Stimulated activated CD4-positive, alpha-beta T cell treated with anti-CD3 and anti-CD28 coated beads, Interleukin-1b, Interleukin-23, amount 100 ng/mL, for 1 hour (primary cell): ENCODE measurements at places on chromosomes 5 and 9.

DNA sequence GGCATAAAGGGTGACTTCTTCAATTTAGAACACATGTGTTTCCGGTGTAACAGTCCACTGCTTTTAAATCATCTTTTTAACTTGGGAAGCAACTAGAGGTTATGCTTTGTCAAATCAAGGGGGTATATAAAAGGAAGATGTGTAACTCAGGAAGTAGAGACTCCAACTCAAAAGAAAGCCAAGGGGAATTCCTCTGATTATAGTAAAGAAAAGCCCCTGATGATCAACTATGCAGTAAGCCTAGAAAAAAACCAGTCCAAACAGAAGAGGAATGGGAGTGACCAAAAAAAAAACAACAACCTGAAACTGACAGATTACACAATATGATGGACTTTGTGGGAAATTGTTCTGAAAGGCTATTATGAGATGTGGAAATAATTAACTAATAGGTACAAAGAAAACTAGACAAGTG is 90.3 kb downstream of the AK8 start:
- no peak for DNase-seq

DNA sequence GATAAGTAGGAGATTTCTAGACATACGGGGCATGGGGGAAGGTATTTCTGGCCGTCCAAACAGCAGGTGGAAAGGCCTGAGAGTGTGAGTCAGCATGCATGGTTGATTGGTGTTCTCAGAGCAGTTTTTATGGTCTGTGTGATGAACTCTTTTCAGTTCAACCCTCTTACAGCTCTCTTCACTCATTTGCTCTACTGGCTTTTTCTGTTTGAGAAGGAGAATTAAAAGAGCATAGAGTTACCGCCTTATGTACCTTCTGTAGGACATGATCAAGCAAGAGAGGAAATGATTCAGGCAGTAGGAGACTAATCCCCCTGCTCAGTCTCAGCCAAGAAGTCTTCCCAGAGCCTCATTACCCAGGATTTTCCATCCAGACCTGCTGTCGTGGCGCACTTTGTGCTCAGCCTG is 92.4 kb downstream of the PRDM6 start:
- no peak for DNase-seq

DNA sequence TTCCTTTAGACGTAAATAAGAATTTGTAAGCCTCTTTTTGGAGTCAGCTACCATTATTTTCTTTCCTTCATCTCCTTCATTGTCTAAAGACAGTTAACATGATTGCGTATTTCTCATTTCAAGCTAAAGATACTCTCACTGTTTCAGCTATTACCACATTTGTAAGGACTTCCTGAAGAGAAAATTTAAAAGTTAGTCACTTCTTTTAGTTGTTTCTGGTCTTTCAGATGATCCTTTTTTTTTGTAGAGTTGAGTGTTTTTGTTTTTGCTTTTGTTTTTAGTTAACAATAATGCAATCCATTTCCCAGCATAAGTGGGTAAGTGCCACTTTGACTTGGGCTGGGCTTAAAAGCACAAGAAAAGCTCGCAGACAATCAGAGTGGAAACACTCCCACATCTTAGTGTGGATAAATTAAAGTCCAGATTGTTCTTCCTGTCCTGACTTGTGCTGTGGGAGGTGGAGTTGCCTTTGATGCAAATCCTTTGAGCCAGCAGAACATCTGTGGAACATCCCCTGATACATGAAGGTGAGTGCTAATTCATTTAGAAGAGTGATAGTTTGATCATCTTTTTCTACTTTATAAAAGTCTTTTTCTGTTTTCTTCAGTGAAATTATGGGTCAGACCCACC is 2.0 kb downstream of the IL31RA start:
- no peak for DNase-seq

DNA sequence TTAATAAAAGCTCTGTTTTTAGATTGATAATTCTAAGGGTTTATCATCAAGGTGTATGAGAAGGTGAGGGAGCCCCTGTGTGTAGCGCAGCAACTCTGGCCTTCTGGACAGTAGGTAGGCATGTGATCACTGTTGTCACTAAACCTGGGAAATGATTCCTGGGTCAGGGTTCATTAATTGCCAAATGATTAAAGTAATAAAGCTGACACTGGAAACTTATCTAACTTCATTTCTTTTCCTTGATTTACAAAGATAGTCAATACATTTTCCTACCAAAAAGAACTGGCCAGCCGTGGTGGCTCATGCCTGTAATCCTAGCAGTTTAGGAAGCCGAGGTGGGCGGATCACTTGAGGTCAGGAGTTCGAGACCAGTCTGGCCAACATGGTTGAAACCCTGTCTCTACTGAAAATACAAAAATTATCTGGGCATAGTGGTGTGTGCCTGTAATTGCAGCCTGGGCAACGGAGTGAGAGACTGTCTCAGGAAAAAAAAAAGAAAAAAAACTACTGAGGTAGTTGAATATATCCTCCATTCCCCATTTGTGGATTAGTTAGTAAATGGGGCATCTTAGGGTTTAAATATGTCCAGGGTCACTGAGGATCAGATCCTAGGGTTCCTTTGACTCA is 2.4 kb downstream of the EHMT1 start:
- DNase-seq = no peak

- DNase-seq = peak; percentile 94
Observed at GRCh38 chr5:144170276-144171024, at the start of the genes KCTD16 and YIPF5. Gene KCTD16 (plus strand): TSS chr5:144170873. Gene YIPF5 (minus strand): TSS chr5:144170659. CDS start chr5:144169955, 704 bp downstream.

GRCh38 chr9:114278881-114279570 is 43.9 kb upstream of the ORM1 start:
- no peak for DNase-seq

DNA sequence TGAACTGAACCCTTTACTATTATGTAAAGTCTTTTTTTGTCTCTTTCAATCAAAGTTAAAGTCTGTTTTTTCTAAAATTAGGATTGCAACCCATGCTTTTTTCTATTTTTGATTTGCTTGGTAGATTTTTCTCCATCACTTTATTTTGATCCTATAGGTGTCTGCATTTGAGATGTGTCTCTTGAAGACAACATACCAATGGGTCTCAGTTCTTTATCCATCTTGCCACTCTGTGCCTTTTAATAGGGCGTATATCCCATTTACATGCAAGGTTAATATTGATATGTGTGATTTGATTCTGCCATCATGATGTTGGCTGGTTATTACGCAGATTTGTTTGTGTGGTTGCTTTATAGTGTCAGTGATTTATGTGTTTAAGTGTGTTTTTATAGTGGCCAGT is 436.0 kb upstream of the SEMA6A start:
- no peak for DNase-seq

- no peak for DNase-seq
Observed at GRCh38 chr5:150763023-150763769, 4.4 kb upstream of the DCTN4 start.

GRCh38 chr9:68457803-68458202 is 82.9 kb downstream of the TMEM252 start:
- DNase-seq = no peak

- no peak for DNase-seq
Observed at GRCh38 chr5:533243-533954, 9.2 kb upstream of the SLC9A3 start.

- no peak for DNase-seq
Observed at GRCh38 chr5:1054799-1055775, 46.5 kb downstream of the NKD2 start.

- no peak for DNase-seq
Observed at GRCh38 chr5:136423944-136424606, 58.7 kb upstream of the TRPC7 start.

GRCh38 chr5:76488969-76489368 is 85.9 kb downstream of the IQGAP2 start:
- no peak for DNase-seq

GRCh38 chr5:82365744-82366228 is 87.6 kb upstream of the RPS23 start:
- DNase-seq = no peak

DNA sequence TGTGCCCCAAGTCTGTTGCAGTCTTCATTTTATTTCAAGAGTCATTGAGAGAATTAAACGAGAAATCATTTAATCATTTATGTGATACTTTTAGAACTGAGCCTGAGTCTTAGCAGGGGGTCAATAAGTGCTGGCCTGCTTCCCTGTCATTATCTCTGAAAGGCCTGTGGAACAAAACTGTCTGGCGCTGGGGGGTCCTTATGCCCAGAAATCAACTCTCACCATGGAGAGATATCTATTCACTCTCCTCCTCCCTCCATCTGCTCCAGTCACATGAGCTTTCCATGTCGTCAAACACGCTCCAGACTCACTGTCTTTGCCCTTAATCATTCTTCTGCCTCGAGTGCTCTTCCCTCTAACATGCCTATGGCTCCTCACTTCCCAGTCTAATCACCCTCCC is 136.8 kb downstream of the ESM1 start:
- no peak for DNase-seq

DNA sequence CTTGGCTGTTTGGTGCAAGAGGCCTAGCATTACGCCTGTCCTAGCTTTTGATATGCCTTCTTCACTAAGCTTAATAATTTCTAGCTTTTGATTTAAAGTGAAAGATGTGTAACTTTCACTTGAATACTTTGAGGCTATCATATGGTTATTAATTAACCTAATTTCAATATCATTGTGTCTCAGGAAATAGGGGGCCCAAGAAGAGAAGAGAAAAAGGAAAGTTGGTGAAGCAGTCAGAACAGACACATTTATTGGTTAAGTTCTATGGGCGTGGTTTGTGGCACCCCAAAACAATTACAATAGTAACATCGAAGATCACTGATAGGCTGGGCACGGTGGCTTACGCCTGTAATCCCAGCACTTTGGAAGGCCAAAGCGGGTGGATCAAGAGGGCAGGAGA is 40.9 kb upstream of the F2RL2 start:
- DNase-seq = no peak

DNA sequence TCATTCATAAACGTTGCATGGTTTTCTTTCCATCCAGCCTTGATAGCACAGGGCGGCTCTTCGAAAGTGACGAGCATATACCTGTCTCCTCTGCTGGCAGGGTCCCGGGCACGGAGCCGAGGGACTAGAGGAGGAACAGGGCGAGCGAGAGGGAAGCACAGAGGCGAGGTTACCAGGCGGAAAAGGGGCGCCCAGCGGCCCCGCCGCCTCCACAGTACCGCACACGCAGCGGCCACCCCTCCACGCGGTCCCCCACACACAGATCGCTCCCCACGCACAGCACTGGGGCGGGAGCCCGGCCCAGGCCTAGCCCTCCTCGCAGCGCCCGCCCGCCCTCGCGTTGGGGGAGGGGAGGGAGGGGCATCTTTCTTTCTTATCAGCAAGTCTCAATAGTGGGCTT is 296.6 kb upstream of the DAB2 start:
- DNase-seq = no peak

DNA sequence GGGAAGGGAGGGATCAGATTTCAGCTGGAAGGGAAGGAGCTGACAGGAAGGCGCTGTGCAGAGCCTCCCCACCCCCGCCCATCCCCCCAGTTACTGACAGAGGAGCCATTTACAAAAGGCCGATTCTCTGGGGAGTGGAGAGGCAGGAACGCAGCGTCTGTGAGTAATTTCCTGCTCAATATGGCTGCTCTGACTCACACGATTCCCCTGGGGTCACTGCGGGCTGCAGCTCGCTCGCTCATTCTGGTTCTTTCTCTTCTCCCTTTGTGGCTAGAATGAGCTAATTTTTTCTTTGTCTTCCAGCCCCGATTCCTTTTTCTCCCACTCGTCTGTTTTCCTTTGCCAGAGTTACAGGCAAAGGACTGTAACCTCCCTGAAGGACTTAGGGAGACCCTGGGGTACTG is 28.8 kb downstream of the PTPA start:
- peak; percentile 63 for DNase-seq

DNA sequence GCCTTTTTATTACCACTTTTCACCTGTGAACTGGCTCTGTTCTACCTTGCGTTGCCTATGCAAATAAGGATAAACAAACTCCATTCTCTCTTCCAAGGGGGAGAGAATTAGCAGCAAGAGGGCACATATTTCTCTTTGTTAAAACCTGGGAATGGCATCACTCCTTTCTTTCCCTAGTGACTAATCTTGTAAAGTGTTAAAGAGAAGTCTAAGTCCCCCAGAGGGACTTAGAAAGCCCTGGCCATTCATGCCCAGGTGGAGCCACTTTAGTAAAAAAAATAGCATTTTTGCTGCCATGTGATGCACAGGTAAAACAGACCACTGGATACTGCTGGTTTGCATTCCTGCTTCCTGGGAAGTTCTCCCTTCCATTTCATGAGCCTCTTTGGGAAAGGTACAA is 148.4 kb downstream of the MAN2A1 start:
- no peak for DNase-seq

- DNase-seq = no peak
Observed at GRCh38 chr9:108830272-108830671, 25.5 kb downstream of the ACTL7B start.

DNA sequence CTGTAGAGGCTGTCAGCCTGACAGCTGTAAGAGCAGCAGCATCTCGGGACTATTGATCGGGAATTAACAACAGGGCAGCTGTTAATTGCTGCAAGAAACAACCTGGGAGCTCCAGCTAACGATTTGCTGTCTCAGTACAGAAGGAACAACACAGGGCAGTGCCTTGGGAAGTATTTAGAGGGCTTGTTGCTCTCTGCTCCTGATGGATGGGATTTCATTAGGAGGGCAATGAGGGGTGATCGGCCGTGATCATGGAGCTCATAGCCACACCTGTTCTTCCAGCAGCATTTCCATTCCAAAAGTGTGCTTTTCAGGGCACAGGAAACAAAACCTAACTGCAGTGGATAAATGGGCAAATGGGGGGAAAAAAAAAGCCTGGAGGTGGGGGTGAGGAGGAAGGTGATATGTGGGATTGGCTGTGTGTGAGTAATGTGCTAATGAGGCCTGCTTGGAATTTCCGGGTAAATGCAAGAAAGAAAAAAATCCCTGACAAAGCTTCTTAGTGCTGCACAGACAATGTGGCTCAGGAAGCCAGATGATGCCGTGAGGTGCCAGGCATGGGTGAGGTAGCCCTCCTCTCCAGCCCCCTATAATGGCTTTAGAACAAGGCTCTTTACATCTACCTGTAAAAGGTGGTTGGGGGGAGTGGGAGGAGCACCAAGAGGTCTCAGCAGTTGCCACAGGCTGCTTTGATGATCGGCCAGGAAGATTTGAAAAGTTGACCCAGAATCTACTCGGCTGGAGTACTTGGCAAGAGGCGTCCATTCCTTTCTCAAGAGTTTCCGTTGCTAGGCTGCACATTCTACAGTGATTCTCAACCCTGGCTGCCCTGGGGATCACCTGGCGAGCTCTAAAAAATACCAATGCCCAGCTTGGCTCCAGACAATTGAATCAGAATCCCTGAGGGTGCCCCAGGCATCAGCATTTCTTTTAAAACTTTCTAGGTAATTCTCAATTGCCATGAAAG is 139.5 kb upstream of the KLF9 start:
- DNase-seq = no peak

DNA sequence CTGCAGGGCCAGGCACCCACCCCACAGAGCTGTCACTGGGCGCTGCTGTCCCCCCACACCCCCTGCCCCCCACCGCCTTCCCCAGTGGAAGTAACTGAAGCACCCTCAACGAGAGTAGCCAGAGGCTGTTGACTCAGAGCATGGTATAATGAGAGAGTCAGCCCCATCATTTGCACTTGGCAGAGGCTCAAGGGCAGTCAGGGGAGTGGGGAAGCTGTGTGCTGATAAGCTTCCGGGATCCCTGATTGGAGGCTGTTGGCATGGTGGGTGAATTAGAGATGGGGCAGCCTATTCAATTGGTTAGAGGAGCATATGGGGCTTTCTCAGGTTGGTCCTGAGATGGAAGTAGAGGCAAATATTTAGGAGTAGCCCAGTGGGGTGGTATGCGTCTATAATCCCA is 77.1 kb upstream of the GOLM1 start:
- DNase-seq = no peak

- no peak for DNase-seq
Observed at GRCh38 chr9:32404856-32405255, 20.4 kb downstream of the ACO1 start.
